ENCODE measurements at places on chromosomes 12 and 14.
A peak's percentile ranks its signal among the peaks of the same experiment; 100 is the strongest.

DNA sequence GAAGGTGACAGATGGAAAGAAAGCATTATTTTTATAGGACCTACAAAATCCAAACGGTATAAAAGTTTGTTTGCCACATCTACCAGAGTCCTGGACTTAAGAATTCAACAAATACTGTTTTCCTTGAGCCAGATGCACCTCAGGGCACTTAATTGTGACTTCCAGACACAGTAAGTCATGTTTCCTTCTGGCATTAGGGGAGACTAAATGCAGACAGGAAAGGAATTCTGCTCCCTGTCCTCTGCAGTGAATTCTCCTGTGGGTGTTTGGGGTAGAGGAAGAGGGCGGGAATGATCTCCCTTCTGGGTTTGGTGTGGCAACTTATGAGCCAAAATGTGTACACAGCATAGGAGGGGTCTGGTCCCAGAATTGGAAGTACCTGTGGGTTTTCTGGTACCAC, 93.9 kb upstream of the ZDHHC17 start:
- no peak for DNase-seq

- peak; percentile 27 for DNase-seq
These were observed 553 bp upstream of the DAZAP2 start for GRCh38 chr12:51238037-51238509.

- no peak for DNase-seq
These were observed 78.0 kb downstream of the B4GALNT3 start for GRCh38 chr12:537772-538171.

GRCh38 chr12:122672515-122672914, 30.6 kb downstream of the HCAR2 start:
- DNase-seq: no peak

DNA sequence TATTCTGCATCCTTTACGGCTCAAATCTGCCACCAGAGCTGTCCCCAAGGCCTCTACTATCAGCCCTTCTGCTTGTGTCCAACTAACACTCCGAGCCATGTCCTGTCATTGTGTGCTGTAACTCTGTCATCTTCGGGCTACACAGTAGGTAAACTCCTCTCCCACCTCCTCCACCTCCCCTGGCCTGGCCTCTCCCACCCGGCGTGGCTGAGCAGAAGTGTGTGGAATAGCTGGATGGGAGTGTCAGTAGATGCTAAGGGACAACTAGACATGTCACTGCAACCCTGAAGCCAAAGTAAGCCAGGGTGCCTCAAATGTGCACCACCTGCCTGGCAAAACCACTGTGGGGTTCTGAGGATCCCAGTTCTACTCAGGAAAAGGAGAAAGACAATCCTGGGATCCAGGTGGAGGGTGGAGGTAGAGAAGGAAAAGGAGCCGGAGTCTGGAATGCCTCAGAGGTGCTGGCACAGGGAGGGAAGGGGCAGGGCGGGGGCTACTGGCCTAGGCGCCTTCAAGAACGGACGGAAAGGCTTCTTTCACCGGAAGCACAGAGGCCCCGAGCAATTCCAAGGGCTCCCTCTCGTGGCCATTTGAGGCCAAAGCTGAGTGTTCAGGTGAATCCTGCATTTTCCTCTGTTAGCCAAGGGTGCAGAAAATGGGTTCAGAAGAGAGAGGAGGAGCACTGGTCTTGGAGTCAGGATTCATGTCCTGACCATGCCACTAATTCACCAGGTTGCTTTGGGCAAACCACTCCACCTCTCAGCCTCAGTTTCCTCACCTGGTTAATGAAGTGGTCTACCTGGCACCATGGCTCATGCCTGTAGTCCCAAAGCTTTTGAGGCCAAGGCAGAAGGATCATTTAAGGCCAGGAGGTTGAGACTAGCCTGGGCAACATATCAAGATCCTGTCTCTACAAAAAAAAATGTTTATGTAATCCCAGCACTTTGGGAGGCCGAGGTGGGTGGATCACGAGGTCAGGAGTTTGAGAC, 20.5 kb upstream of the FAM181A start:
- DNase-seq: peak; percentile 56

- peak; percentile 46 for DNase-seq
These were observed 39.8 kb downstream of the GRIN2B start for GRCh38 chr12:13941258-13942249.

GRCh38 chr12:99948370-99948769, 36.4 kb downstream of the ANKS1B start:
- DNase-seq: no peak

DNA sequence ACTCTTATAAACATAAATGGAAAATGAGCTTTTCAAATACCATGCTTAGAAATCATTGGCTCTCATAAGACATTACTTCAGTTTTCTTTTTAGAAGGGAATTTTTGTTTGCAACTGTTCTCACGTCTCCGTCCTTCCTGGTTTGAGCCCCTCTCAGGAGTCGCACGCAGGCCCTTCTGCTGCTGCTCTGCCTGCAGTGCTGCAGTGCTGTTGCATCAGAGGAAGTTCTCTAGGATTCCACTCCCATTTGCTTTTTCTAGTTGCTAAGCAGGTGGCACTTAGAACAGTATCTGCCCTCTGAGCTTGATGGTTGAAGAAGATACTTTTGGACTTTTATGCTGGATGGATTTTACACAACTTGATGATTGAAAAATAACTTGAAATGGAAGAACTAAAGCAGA, 70.8 kb downstream of the SCN8A start:
- DNase-seq: no peak

DNA sequence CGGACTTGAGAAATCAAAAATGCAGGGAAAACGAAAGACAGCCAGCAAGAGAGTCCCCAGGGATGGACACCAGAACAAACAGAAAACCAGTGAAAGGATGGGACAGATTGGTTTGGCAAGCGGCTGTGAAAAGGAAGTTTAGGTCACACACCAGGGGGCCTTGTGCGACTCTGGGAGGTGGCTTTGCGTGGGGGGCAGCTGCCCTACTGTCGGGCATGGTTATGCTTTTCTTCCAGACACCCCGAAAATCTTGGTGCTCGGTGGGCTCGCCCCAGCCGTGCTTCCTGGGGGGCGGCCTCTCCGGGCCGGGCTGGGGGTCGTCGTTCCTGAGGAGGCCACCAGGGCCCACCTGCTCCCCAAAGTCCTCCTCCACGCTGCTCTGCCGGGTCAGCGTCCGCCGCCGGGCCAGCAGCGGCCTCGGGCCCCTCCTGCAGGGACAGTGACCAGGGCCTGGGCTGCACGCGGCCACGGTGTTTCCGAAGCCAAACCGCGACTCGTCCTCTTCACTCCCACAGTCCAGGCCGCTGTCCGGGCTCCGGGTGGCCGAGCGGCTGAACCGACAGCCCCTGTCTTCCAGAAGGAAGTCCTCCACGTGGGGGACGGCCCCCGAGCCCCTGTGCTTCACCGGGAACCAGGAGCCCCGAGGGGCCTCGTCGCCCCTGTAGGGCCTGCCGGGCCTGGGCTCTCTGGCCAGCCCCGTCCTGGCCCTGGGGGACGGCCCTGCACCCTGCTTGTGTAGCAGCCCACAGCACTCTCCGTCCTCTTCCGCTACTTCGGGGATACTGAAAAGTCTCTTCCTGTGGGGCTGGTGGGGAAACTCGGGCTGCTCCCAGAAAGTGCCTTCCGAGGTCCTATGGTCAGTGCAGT, 86.5 kb downstream of the PIWIL1 start:
- DNase-seq: no peak

DNA sequence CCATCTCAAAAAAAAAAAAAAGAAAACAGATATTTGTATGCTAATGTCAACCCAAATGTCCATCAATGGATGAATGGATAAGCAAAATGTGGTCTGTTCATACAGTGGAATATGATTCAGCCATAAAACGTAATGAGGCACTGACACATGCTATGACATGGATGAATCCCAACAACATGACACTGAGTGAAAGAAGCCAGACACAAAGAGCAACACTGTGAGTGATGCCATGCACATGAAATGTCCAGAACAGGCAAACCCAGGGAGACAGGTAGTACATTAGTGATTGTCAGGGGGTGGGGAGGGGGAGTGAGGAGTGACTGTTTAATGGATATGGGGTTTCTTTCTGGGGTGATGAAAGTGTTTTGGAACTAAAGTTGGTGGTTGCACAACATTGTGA, 50.2 kb downstream of the ARL6IP4 start:
- no peak for DNase-seq

DNA sequence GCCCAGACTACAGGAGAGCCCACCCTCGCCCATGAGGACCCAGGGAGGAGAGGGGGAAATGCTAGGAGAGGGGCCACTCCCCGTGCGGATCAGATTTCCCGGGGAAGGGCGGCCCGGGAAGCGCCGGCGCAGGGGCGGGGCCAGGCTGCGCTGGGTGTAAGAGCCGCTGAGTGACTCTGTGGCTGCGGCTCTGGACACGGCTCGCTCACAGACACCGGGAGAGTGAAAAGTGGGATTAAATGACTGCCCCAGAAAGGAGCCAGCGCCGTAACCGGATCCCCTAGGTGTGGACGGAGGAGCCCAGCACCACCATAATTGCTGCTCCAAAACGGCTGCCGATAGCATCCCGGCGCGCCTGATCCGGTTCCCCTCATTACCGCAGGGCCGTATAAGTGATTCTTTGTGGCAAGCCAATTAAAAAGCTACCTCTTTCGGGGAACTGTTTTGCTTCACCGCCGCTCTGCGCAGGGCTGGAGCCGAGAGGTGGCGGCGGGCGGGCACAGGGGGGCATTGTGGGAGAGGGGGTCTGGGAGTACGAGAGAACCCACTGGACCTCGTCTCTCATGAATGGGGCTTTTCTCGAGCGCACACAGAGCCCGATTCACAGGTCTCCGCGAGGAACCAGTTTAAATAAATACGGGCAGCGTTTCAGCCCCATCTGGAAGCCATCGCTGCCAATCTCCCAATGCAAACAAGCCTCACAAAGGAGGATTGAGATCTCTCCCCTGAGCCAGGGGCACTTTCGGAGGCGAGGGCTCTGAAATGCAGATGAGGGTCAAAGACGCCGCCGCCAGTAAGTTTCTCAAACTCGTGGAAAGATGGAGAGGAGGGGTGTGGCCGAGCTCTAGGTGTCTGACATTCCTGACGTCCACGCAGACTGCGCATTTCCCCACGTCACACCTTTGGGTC, 2.5 kb downstream of the COL2A1 start:
- peak; percentile 79 for DNase-seq
